Upper lobe of right lung (tissue), 1 donor: ENCODE measurements at places on chromosomes 3 and 15.

- DNase-seq, result no peak
These were observed 16.5 kb upstream of the CYP11A1 start for GRCh38 chr15:74383695-74384565.

DNA sequence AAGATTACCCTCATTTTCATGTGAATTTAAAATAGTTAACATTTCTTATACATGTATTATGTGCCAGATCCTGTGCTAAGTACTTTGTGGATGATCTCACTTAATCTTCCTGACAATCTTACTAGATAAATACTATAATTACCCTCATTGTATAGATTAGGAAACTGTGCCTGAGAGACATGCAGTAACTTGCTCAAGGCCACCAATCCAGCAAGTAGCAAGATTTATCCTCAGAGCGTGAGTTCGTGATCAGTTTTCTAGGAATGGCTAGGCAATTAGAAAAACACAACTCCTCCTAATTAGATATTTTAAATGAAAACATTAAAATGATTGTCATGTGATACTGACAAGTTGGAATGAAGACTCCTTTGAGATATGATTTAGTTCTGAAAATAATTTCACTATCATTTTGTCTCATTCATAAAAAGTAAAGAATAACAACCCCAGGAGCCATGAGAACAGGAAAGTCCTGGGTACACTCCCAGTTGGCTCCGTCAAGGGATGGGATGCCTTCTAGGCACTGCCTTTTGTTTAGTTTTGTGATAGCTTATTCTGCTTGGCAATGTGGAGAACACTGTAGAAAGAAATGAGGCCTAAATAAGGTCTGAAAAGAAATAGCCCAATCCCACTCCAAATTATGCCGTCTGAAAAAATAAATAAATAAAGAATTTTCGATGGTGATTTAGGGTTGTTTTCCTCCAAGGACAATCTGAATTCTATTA, 61.3 kb downstream of the FBN1 start:
- DNase-seq, result no peak

GRCh38 chr3:139751789-139752188, 74.0 kb upstream of the NMNAT3 start:
- DNase-seq, result no peak

GRCh38 chr3:30393079-30393478, 213.3 kb upstream of the TGFBR2 start:
- no peak for DNase-seq

DNA sequence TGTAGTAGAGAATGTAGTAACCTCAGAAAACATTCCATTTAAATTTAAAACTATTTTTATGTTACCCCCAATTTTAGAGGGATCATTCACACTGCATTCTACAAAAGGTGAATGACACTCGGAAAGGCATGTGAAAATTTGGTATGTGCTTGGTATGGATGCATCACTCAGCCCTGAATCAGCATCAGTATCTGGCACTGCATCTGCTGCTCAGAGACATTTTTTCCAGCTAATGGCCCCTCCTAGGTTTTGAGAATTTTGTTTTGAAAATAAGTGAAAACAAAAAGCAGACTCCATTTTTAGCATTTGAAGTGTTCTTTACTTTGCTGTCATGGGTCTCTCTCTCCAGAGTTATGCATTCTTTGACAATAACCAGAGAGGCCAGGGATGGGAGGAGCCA, 15.6 kb upstream of the WWTR1 start:
- DNase-seq, result no peak

GRCh38 chr3:140351466-140351865, 326.4 kb upstream of the TRIM42 start:
- no peak for DNase-seq

DNA sequence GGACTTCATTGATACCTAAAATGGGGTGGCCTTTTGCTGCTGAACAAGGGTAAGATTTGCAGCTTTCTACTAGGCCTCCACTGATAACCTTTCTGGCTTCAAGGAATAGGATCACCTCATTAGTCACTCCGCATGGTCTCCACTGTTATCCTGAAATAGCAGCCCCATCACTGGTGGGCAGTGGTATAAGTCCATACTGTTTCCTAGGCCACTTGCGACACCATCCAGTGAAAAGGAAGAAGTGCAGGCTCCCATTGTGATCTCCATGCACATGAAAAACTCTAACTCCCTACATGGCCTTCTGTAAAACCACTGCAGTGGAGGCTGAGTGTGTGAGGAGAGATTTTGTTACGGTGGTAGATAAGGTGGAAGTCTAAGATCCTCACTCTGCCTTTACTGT, 1455.9 kb downstream of the SI start:
- DNase-seq, result no peak

DNA sequence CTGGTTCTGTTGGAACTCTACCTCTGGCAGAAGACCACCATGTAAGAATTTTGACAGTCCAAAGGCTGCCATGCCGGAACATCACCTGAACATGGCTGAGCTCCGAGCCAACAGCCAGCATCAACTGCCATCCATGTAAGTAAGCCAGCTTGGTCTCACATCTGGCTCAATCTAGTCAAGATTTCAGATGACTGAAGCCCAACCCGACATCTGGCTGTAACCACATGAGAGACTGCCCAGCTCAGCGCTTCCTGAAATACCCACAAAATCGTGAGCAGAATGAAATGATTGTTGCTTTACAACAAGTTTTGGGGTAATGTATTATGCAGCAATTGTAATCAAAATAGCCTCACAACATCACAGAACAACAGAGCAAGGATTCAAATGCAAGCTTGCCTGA, 32.9 kb downstream of the GHSR start:
- no peak for DNase-seq

GRCh38 chr3:73467211-73467610, 157.5 kb downstream of the PDZRN3 start:
- DNase-seq, result no peak

GRCh38 chr15:68564173-68564572, 14.6 kb upstream of the CORO2B start:
- peak; percentile 3 for DNase-seq

DNA sequence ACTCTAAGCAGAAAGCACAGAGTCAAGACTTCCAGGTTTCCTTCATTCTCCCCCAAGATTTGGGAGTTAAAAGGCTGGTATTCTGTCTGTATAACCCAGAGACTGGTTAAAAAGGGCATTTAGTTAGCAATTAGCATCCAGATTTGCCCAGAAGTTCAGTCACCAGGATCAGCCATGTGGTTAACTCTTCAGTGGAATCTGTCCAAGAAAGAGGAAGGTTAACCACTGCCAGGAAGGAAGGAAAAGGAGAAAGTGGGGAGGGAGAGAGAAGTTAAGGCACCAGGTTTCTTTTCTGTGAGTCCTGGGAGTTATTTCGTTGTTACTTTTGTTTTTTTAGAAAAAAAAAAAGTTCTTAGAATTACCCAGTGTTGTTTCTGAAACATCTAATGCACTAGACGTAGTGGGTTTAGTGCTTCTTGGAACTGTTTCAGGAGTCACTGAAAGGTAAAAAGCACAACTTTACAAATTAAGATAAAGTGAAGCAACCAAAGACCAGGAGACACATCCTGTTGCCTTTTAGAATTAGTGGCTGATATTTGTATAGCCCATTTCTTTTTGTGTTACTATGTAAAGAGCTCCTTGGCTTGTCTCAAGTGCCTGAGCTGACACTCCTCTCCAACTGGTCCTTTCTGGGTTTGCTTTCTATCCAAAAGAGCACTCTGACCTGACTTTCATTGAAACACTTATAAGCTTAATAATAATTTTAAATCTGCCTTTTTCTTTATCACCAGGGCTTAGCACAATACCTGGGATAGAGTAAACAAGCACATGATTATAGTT, 128.6 kb downstream of the ABI3BP start:
- DNase-seq, result no peak

DNA sequence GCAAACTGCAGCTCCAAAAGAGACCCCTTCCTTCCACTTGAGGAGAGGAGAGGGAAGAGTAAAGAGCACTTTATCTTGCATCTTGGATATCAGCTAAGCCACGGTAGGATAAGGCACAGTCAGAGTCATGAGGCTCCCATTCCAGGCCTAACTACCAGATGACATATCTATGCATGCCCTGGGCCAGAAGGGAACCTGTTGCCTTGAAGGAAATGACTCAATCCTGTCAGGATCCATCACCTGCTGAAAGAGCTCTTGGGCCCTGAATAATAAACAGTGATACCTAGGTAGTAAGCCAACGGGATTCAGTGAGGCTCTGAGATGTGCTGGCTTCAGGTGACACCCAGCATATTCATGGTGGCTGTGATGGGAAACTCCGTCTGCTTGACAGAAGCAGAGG, 118.5 kb upstream of the EPHA3 start:
- DNase-seq, result no peak

DNA sequence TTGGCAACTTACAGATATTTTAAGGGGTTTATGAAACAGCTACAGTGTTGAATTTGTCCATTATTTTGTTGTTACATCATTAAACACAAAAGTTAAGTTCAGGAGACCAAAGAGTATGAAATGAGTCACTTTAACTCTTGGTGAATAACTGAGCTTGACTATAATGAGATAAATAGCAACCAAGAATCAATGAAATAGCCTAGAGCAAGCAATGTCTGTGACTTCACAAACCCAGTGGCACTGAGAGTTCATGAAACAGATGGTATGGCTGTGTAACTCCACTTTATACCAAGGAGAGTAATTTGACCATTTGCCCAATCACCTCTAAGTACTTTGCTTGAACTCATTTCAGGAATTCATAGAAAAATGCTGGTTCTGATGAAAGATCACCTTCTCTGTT, 169.6 kb upstream of the GADL1 start:
- DNase-seq, result no peak

GRCh38 chr15:35321926-35322325, 224.0 kb downstream of the DPH6 start:
- DNase-seq, result no peak

DNA sequence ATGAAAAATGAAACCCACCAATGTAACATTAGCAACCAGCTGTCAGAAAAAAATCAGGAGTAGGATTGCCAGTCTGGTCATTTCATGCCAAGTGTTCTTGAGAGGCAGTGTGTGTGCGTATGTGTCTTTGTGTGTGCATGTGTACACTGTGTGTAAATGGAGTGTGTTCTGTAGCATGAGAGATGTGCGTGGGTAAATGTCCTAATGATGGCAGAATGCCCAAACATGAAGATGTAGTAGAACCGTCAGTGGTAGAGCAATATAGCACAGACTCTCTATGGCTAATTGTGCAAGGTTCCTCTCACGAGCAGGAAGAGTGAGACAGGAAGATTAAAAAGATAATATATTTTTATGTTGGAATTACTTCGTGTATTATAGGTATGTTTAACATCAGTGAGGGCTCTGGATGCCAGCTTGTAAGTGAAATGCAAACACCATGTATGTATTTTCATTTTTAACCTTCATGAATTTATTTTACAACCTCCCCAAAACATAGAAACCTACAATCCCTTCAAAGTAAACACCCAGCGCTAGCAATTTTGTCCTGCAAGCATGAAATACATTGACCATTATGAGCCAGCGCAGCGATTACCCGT, 1038.7 kb downstream of the IGSF11 start:
- DNase-seq, result no peak
